Right renal cortex interstitium (tissue), 3 donors: ENCODE measurements at places on chromosomes 5 and 9.

- no peak for DNase-seq
These were observed 306.8 kb upstream of the DMAC1 start for GRCh38 chr9:8106362-8106761.

DNA sequence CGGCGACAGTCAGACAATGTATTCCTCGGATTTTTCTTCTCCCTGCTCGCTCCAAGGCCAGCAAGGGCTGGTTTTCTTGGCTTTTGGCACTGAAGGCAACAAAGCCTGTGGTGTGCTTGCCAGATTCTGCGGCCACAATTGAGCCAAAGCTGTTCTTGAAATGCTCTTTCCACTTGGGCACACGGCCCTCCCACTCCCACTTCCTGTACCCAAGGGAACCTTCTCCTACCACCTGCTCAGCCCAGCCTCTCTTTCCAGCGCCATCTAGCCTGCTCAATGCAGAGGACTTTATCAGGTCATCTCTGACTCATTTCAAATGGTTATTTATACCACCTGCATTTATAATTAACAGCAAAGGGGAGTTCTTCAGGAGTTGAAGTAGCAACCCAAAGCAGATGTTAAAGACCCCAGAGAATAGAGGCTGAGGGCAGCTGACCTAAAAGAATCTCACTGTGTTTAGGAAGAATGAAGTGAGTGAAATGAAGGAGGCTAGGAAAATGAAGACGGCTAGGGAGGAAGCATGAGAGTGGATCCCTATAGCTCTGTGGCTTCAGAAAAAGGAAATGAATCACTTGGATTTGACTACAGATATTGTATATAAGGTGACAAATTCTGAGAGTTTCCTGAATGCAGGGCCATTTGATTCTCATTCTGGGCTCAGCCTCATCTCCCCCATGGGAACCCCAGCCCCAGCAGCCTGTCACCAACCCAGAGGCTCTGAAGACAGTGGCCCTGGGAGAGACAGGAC, 439.0 kb downstream of the ENC1 start:
- DNase-seq, result no peak

DNA sequence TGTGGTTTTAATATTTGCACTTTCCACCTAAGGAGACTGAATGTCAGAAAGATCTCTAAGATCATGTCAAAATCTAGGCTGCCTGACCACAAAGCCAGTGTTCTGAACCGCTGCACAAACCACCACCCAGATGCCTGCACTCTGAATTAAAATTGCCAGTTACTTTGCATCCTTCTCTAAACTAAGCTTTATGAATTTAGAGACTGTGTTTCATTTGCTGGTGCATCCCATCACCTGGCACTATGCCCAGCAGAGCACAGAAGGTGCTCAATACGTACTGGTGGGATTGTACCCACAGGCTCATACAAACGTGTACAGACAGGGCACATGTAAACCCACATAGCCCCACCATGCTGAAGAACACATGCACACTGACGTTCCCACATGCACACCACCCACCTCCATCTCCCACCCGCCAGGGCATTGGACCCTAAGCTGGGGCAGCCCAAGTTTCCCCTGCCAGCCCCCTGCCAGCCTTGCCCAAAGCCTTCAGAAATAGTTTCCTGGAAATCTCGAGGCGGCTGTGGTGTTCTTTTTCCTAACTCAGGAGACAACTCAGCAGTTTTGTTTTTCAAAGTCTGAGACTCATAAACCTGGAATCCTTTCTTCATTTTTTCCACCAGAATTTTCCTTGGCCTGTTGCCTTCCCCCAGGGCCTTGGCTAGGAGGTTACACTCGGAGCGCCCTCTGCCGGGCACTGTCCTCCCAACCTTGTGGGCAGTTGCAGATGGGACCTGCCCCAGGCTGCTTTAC, 9.6 kb upstream of the TRAF1 start:
- no peak for DNase-seq

DNA sequence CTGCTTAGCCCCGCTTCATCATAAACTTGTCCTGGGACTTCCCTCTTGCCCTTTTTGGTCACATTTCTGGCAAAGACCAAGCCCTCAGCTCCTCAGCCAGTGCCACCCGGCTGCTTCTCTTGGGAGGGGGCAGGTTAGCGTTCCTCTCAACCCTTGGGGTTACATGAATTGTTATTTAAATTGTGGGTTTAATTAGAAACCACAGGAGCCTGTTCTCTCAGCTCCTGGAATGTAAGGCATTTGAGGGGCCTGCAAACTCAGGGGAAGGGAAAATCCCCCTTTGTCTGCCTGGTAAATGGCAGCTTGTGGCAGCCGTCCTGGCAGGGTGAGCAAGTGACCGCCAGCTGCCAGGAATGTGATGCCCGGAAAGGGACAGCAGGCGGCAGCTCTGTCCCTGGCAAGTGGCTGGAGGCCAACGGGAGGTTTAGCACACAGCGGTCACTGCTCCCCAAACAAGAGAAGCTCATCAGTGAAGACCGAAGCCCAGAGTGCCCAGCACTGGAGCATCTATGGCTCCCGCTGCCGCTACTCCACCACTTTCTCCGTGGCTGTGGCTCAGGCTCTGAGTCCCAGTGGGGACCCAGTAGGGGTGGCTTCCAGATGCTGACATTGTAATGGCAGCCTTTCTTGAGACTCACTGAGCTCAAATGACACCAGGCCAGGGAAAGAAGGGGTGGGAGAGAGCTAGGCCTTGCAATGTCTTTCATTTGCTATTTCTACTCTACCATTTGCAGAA, 51.7 kb downstream of the SHB start:
- no peak for DNase-seq

GRCh38 chr5:153565822-153566221, 75.4 kb downstream of the GRIA1 start:
- DNase-seq, result no peak
